Neural crest cell (in vitro differentiated cells): ENCODE measurements at places on chromosomes 13 and 19. TPM values are rescaled to one million over a fixed set of nuclear protein-coding genes. Genes with fewer than 3 reads are reported as not detected.

- peak overlapping the region; percentile 51 for H3K4me3 ChIP-seq
- peak; percentile 83 for DNase-seq
- H3K36me3 ChIP-seq: no peaks in the 10 kb centered on the region
- H3K27me3 ChIP-seq: no peaks in the 10 kb centered on the region
- H3K27ac ChIP-seq: no peak overlapping the region
Measured at GRCh38 chr19:47765523-47766358, 12.8 kb upstream of the SELENOW start.

- no peak for DNase-seq
- no peak overlapping the region for H3K27ac ChIP-seq
- no peaks in the 10 kb centered on the region for H3K4me1 ChIP-seq
- H3K36me3 ChIP-seq: peaks cover 84% of the 10 kb centered on the region
Measured at GRCh38 chr19:37114001-37114400, 35.8 kb downstream of the ZNF420 start.

GRCh38 chr13:110578363-110578762 is 16.8 kb upstream of the RAB20 start:
- H3K27ac ChIP-seq: peak overlapping the region; percentile 83
- H3K4me3 ChIP-seq: no peak overlapping the region
- H3K27me3 ChIP-seq: peaks cover 14% of the 10 kb centered on the region

Gene IGFL1
- not detected in 2 replicates for total RNA-seq

- H3K27ac ChIP-seq: no peak overlapping the region
- no peak overlapping the region for H3K4me3 ChIP-seq
Measured at GRCh38 chr13:98538876-98539275, 38.0 kb downstream of the STK24 start.

DNA sequence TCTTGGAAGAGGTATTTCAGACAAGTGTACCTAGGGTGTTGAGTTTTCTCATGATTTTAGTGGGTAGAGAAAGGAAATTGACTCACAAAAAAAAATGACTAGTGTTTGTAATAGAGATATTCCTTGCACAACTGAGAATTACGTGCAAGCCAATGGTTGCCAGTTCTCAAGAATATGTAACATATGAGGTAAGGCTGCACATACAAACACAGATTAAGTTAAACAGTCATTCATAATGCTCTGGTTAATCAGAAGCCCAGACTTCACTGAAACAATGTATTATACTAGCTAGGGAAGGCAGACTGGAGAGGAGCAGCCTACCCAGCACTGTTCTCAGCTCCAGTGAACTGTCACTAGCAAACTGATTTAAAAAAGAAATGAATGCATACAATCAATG is 418.3 kb downstream of the DIAPH3 start:
- H3K4me1 ChIP-seq: peaks cover 17% of the 10 kb centered on the region
- H3K36me3 ChIP-seq: peaks cover 2% of the 10 kb centered on the region
- H3K27ac ChIP-seq: no peak overlapping the region
- no peak overlapping the region for H3K4me3 ChIP-seq

DNA sequence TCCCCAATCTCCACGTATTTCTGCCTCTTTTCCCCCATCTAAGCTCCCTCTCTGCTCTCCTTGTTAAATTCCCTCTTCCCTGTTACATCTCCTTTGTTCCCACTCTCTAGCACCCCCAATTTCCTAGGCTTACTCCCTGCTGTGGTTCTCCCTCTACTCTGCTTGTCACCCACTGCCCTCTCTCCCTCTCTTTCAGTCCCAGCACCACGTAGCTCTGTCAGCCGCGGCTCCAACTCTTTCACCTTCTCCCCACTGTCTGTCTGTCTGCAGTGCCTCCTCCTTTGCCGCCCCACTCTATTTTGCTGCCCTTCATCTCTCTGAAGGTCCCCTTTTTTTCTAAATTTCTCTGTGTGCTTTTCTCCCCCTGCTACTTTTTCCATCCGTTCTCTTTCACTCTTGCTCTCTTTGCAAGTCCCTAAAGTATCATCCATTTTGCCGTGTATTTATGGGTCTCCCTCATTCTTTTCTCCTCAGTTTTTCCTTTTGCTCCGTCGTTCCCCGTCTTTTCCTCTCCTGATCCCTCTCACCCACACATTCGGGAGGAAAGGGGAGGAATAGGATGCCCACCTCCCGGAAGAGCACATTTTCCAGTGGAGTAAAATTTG is 937 bp downstream of the ZNF841 start:
- DNase-seq: peak; percentile 2
- H3K4me3 ChIP-seq: peak overlapping the region; percentile 92
- H3K27ac ChIP-seq: peak overlapping the region; percentile 39
- H3K4me1 ChIP-seq: peaks cover 15% of the 10 kb centered on the region

GRCh38 chr13:89518289-89519077 is 1829.0 kb upstream of the MIR17HG start:
- peaks cover 17% of the 10 kb centered on the region for H3K4me1 ChIP-seq
- DNase-seq: no peak
- no peak overlapping the region for H3K27ac ChIP-seq

Gene GRK1
- total RNA-seq: 0.77 and 1.5 TPM in 2 replicates

Gene RNF225
- total RNA-seq: 1.5 and 1.6 TPM in 2 replicates

Gene RFPL4AL1
- total RNA-seq: not detected in 2 replicates

GRCh38 chr13:62185631-62186255 is 770.1 kb upstream of the PCDH20 start:
- H3K27ac ChIP-seq: no peak overlapping the region
- no peak overlapping the region for H3K4me3 ChIP-seq
- H3K4me1 ChIP-seq: no peaks in the 10 kb centered on the region
- H3K27me3 ChIP-seq: no peaks in the 10 kb centered on the region
- H3K36me3 ChIP-seq: no peaks in the 10 kb centered on the region
- no peak for DNase-seq

GRCh38 chr19:41431426-41432386 is 4.5 kb upstream of the B3GNT8 start:
- peaks cover 4% of the 10 kb centered on the region for H3K4me1 ChIP-seq
- H3K36me3 ChIP-seq: peaks cover 3% of the 10 kb centered on the region
- no peaks in the 10 kb centered on the region for H3K27me3 ChIP-seq
- peak overlapping the region; percentile 63 for H3K27ac ChIP-seq
- no peak for DNase-seq

- H3K36me3 ChIP-seq: peaks cover 44% of the 10 kb centered on the region
- H3K27me3 ChIP-seq: no peaks in the 10 kb centered on the region
- H3K27ac ChIP-seq: no peak overlapping the region
- H3K4me1 ChIP-seq: peaks cover 16% of the 10 kb centered on the region
Measured at GRCh38 chr13:77047649-77048343, 20.8 kb upstream of the FBXL3 start.

DNA sequence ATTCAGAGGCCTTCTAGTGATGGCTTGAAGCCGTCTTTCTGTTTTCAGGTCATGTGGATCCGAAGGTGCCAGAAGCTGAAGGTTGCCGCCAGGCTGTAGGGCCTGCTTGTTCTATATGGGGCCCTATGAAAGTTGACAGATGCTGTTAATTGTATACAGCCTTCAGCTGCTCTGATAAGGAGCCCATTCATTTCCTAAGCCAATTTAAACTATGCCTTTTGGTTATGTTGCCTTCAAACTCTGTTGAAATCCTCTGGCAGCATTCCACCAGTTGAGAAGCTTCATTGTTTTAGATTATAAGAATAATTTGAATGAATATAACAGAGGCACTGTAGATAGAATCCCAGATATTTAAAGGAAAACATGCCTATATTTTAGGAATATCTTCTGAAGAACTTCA is 34.4 kb downstream of the RAP2A start:
- H3K27me3 ChIP-seq: no peaks in the 10 kb centered on the region
- H3K36me3 ChIP-seq: peaks cover 16% of the 10 kb centered on the region
- no peak overlapping the region for H3K4me3 ChIP-seq
- DNase-seq: no peak
- no peak overlapping the region for H3K27ac ChIP-seq

Gene PGLYRP2
- not detected in 2 replicates for total RNA-seq

DNA sequence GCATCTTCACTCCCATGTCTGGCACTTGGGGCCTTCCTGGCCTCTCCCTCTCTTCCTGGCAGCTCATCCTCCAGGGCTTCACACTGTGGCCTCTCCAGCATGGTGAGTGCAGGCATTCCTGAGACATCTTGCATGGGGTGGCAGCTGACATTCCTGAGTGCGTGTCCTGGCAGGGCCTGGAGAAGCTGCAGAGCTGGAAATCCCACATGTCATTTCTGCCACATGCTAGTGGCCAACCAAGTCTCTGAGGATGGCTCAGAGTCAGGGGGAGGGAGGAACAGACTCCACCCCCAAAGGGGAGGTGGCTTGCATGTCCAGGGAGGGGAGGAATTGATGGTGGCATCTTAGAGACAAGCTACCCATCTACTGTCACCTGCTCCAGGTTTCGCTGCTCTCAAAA is 41.6 kb upstream of the AMER2 start:
- H3K4me3 ChIP-seq: no peak overlapping the region
- H3K27me3 ChIP-seq: no peaks in the 10 kb centered on the region
- no peaks in the 10 kb centered on the region for H3K36me3 ChIP-seq
- H3K27ac ChIP-seq: no peak overlapping the region
- DNase-seq: no peak

- H3K27me3 ChIP-seq: peaks cover 2% of the 10 kb centered on the region
- no peak for DNase-seq
- H3K27ac ChIP-seq: no peak overlapping the region
- H3K36me3 ChIP-seq: no peaks in the 10 kb centered on the region
- H3K4me1 ChIP-seq: no peaks in the 10 kb centered on the region
- no peak overlapping the region for H3K4me3 ChIP-seq
Measured at GRCh38 chr13:22173610-22174009, 502.7 kb downstream of the FGF9 start.

Gene UBL5
- total RNA-seq: 366 and 373 TPM in 2 replicates

DNA sequence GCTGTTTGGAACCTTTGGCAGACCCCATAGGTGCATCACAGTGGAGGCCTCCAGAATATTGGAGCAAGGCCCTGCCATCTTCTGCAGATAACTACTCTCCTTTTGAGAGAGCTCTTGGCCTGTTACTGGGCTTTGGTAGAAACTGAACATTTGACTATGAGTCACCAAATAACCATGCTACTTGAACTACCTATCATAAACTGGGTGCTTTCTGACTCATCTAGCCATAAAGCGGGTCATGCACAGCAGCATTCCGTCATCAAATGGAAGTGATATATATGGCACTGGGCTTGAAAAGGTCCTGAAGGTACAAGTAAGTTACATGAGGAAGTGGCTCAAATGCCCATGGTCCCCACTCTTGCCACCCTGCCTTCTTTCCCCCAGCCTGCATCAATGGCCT is 782.5 kb upstream of the SLITRK6 start:
- no peak overlapping the region for H3K27ac ChIP-seq
- DNase-seq: no peak
- no peak overlapping the region for H3K4me3 ChIP-seq

GRCh38 chr19:42531313-42531712 is 3.0 kb upstream of the CEACAM1 start:
- no peak for DNase-seq
- H3K36me3 ChIP-seq: no peaks in the 10 kb centered on the region
- no peak overlapping the region for H3K27ac ChIP-seq
- H3K27me3 ChIP-seq: peaks cover 2% of the 10 kb centered on the region

Gene CYP2A7
- not detected in 2 replicates for total RNA-seq

DNA sequence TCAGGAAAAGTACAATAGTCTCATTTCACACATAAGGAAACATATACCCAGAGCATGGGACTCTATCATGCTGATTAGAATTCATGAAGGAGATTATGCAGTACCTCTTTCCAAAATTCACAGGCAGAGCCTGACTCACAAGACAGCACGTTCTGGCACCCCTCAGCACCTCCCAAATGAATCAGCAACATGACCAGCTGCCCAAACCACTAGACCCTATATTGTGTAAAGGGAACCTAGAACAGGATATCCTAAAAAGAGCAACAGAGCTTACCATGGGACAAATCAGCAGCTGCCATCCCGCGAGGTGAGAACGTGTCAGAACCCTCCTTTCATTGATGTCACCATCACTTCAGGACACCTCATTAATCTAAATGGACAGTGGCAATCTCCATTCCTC is 2.5 kb downstream of the ZNF426 start:
- no peak overlapping the region for H3K27ac ChIP-seq
- peaks cover 19% of the 10 kb centered on the region for H3K4me1 ChIP-seq
- H3K4me3 ChIP-seq: peak overlapping the region; percentile 47
- no peak for DNase-seq
- H3K27me3 ChIP-seq: no peaks in the 10 kb centered on the region

Gene RETN
- not detected in 2 replicates for total RNA-seq

Gene CABP5
- total RNA-seq: not detected in 2 replicates

DNA sequence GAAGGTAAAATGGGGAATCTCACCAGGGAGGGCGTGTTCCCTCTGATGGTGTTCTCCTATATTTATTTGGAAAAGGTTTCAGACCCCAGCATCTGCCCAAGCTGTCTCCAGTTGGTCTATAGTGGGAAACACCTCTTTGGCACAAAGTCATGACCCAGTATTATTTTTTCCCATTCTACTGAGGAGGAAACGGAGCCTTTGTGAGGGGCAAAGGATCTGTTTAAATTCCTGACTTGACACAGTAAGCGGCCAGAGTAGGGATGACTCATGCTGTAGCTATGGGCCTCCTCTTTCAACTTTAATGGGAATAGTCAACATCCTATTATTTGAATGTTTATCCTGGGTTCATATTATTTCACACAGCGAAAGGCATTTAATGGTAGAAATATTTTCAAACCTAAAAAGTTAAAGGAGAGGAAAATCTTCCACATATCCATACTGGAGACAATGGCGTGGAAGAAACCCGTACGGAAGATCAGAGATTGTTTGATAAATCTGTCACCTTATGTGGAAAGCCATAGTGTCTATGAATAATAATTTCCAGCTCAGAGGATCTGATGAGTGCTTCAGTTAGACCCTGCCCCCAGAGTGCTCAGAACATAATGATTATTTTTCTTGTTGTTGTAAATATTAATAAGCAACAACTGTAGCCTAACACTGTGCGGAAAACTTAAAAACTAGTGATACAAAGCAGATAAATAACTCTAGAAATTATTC is 126.0 kb downstream of the FOXO1 start:
- no peaks in the 10 kb centered on the region for H3K36me3 ChIP-seq
- peaks cover 15% of the 10 kb centered on the region for H3K4me1 ChIP-seq
- no peak overlapping the region for H3K27ac ChIP-seq
- no peak overlapping the region for H3K4me3 ChIP-seq
- DNase-seq: no peak
- no peaks in the 10 kb centered on the region for H3K27me3 ChIP-seq

GRCh38 chr19:290372-291005 is 714 bp downstream of the PLPP2 start:
- H3K27ac ChIP-seq: no peak overlapping the region
- H3K4me1 ChIP-seq: peaks cover 13% of the 10 kb centered on the region
- DNase-seq: no peak
- H3K36me3 ChIP-seq: no peaks in the 10 kb centered on the region

DNA sequence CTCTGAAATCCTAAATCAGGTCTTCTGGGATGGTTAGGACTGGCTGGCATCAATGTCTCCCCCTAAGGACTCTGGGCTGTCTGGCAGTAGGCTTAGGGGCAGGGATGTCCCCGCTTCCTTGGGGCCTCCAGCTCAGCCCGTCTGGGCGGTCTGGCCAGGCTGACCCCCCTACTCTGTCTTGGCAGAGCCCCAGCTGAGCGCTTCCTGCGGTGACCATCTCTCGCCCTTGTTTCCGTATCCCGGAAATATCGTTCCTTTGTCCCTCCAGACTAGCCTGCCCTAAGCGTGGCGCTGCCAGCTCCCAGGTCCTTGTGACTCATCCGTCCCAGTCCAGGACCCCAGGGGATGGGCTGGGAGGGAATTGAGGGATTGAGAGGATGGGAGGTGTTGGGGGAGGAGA is 11.3 kb downstream of the GTPBP3 start:
- H3K4me3 ChIP-seq: peak overlapping the region; percentile 68
- H3K27me3 ChIP-seq: no peaks in the 10 kb centered on the region
- DNase-seq: no peak
- H3K4me1 ChIP-seq: peaks cover 23% of the 10 kb centered on the region
- peak overlapping the region; percentile 91 for H3K27ac ChIP-seq

GRCh38 chr13:65508338-65508737 is 1721.8 kb downstream of the PCDH9 start:
- H3K4me3 ChIP-seq: no peak overlapping the region
- H3K27ac ChIP-seq: no peak overlapping the region
- no peaks in the 10 kb centered on the region for H3K4me1 ChIP-seq
- DNase-seq: no peak
- no peaks in the 10 kb centered on the region for H3K27me3 ChIP-seq
